ENCODE measurements at places on chromosomes 5 and 9.

DNA sequence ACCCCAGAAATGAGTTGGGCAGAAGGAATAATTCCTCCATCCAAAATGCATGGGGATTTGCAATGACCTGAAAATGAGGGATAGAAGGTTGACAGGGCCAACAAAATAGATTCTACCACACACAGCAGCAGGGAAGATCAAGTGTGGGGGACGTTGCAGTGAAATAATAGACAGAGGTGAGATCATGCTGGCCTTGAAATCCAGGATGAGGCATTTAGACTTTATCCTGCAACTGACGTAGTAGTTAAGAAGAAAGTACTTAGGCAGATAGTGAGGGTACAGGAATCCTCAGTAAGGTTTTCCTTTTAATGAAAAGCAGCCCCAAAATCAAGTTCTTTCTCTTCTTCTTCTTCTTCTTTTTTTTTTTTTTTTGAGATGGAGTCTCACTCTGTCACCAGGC, 31.6 kb upstream of the TGFBR1 start:
- no peak for DNase-seq

DNA sequence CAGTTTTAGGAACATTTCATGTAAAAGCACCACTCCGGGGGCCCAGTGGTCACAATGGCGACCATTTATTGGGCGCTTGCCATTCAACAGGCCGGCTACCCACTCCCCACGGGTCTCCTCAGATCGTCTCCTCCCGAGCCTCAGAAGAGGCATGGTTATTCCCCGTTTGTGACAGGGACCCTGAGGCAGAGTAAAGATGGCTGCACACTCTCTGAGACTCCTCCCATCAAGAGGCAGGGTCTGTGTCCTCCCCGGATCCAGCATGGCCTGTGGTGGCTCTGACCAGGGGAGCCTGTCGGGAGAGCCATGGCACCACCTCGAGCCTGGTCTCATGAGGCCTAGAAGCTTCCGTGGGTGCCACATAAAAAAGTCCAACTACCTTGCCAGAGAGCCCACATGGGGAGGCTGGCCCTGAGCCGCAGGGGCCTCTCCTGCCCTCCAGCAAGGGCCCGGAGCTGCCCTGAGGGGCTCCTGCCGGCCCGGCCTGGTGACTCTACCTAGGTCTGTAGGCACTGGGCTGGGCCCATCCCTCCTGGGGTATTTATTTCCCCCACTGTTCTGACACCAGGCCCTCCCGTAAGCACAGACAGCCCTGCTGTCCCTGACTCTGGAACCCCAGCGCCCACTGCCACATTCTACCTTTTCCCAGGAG, 90.8 kb downstream of the VAV2 start:
- DNase-seq = no peak

- DNase-seq = no peak
Observed at GRCh38 chr9:107478805-107479204, 10.8 kb downstream of the KLF4 start.

DNA sequence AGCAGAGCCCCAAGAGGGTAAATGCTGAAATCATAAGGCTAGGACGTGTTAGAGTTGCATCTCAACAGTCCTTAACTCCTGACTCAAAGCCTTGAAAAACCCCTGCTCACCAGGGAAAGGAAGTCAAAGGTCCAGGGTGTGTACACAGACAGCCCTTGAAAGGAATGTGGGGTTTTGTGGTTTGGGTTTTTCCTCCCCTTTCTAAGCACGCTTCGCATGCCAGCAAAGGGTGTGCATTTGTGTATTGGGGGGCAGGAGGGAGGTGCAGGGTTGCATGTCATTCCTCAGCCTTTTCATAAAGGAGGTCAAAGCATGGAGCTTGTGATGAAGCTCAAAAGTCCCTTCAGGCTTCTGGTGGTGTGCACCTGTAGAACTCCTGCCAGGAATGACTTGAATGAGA, 17.3 kb upstream of the XPA start:
- no peak for DNase-seq

DNA sequence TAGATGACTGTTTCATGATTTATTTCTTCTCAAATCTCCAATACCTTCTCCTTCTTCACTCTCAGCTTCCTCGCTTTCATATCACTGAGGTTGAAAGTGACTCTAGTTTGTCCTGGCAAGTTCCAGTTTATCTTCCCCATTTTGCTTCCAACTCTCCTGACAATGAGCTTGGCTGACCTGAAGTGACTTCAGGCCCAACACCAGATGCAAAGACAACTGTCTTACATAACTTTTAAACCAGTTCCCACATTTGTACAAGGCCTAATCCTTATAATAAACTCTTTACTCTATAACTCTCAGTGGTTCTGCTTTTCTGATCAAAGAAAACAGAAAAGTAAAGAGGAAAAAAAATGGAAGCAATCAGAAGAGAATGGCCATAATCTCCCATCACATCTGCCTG, 22.0 kb downstream of the GNG10 start:
- no peak for DNase-seq

DNA sequence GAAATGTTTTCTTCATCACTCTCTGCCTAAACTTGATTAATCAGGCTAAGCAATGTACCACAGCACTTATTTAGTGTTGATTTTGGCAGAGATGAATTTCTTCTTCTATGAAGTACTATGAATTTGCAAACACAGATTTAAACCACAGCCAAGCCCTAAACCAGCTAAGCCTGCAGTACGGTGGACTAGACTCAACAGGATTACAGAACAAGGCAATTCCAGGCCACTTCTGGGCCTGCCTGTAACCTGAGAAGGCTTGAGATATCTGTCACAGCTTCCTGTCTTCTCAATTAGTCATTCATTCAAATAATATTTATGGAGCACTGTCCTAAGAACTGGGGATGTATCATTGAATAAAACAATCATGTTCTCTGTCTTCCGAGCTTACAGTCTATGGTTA, 32.4 kb upstream of the CAST start:
- peak; percentile 32 for DNase-seq

All from eye (tissue), 1 donor.